Nephron progenitor cell (in vitro differentiated cells): ENCODE measurements at places on chromosomes 2 and 18.

- no peak overlapping the region for H3K27ac ChIP-seq
- H3K27me3 ChIP-seq = no peaks in the 10 kb centered on the region
- no peak overlapping the region for H3K4me3 ChIP-seq
- H3K36me3 ChIP-seq = peaks cover 6% of the 10 kb centered on the region
- no peaks in the 10 kb centered on the region for H3K4me1 ChIP-seq
These were observed 98.5 kb downstream of the ATAD2B start for GRCh38 chr2:23828256-23828980.

GRCh38 chr2:172052000-172052983, 33.0 kb upstream of the DLX1 start:
- no peak overlapping the region for H3K4me3 ChIP-seq
- no peaks in the 10 kb centered on the region for H3K27me3 ChIP-seq
- H3K36me3 ChIP-seq = no peaks in the 10 kb centered on the region

DNA sequence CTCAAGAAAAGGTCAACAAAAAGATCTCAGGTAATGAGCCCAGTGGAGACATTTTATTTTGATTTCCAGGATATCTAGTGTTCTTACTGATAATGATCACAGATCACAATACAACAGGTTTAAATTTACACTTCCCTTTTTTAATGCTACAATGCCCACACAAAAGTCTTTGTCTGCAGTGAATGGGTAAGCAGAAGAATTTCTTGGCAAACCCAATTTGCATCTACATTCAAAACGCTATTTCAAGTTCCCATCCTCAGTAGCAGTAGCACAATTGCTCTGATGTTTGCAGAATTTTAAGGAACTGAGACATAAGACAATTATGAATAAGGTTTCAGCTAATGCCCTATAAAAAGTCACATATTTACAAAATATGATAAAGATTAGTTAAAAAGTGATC, 929.4 kb upstream of the PIK3C3 start:
- no peaks in the 10 kb centered on the region for H3K36me3 ChIP-seq
- H3K27ac ChIP-seq = no peak overlapping the region
- H3K4me3 ChIP-seq = no peak overlapping the region
- no peaks in the 10 kb centered on the region for H3K27me3 ChIP-seq

GRCh38 chr2:232097758-232098157, 136.2 kb downstream of the DIS3L2 start:
- no peak overlapping the region for H3K27ac ChIP-seq
- DNase-seq = no peak
- H3K4me1 ChIP-seq = no peaks in the 10 kb centered on the region

GRCh38 chr2:85853499-85854165, 35.2 kb downstream of the ST3GAL5 start:
- no peak for DNase-seq
- peaks cover 8% of the 10 kb centered on the region for H3K36me3 ChIP-seq
- H3K27me3 ChIP-seq = peaks cover 3% of the 10 kb centered on the region
- H3K27ac ChIP-seq = no peak overlapping the region
- H3K4me3 ChIP-seq = no peak overlapping the region

- H3K4me1 ChIP-seq = peaks cover 39% of the 10 kb centered on the region
- DNase-seq = no peak
- H3K36me3 ChIP-seq = peaks cover 53% of the 10 kb centered on the region
- H3K4me3 ChIP-seq = peak overlapping the region; percentile 99
- peaks cover 6% of the 10 kb centered on the region for H3K27me3 ChIP-seq
These were observed 475 bp downstream of the SLC4A1AP start for GRCh38 chr2:27664154-27664574.

DNA sequence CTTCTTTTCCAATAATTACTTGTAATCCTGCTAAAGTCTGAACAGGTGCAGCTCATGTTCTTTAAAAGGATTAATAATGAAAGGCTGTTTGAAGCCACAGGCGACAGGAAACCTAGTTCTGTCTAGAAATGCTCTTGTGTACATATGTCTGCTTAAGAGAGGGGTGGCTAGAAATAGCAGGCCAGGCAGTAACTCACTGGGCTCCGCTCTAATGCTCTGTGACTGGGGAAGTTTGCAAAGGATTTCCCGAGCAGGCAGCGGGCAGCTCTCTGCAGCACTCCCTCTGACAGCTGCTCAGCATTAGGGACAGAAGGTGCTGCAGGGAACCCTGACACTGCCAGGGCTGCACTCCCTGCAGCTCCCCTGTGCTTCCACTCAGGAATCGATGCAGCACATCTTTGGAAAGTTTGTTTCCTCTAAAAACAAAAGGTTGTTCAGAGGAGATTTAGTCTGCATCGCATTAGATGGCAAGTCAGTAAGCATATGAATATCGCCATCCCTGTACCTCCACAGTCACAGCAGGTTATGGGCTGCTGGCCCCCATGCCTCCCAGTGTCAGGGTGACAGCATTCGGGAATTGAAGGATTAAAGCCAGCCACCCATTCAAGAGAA, 33.1 kb upstream of the TTC39C start:
- H3K4me1 ChIP-seq = peaks cover 25% of the 10 kb centered on the region
- DNase-seq = peak; percentile 25
- no peaks in the 10 kb centered on the region for H3K27me3 ChIP-seq
- peaks cover 1% of the 10 kb centered on the region for H3K36me3 ChIP-seq

- peaks cover 20% of the 10 kb centered on the region for H3K36me3 ChIP-seq
- DNase-seq = no peak
- H3K4me3 ChIP-seq = no peak overlapping the region
- H3K27me3 ChIP-seq = peaks cover 15% of the 10 kb centered on the region
- peaks cover 36% of the 10 kb centered on the region for H3K4me1 ChIP-seq
These were observed 60.6 kb downstream of the ZCCHC2 start for GRCh38 chr18:62583376-62583775.
